CD4-positive, alpha-beta T cell treated with Interleukin-10 for 1 hour (primary cell): ENCODE measurements at places on chromosomes 16 and 17.

DNA sequence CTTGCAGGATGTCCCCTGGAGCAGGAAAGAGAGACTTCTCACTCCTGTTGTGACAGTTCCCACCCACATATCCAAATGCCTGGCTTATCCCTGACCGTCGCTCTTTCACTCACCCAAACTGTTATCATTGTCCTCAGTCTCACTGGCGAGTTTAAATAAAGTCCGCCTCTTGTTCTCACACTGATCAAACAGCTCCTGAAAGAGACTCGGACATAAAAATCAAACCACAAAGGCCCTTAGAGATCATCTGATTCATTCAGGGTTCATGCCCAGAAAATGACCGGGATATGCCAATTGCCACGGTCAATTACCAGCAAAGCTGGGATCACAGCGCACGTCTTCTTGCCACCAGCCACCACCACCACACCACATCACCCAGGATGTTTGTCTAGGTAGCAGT is 19.9 kb downstream of the GGA3 start:
- no peak for DNase-seq

GRCh38 chr16:79329166-79329521 is 271.4 kb downstream of the MAF start:
- DNase-seq: no peak

- DNase-seq: no peak
Measured at GRCh38 chr17:82390860-82391435, 19.4 kb downstream of the UTS2R start.

DNA sequence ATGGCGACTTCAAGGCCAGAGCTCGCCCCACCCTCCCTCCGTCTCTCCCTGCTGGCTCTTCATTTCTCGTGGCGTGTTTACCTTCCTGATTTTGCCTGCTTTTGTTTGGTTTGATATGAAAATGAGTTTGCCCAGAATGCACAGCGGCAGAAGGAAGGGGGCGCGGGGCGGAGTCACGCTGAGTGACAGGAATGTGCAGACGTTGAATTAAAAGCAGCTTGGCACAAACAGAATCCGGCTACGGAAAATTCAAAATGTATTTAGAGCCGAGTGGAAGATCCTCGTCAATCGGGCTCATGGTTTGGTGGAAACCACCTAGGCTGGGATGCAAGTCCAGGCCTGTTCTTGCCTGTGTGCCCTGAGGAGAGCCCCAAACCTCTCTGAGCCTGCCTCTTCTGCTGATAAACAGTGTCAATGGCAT is 102.7 kb downstream of the SDK2 start:
- no peak for DNase-seq

DNA sequence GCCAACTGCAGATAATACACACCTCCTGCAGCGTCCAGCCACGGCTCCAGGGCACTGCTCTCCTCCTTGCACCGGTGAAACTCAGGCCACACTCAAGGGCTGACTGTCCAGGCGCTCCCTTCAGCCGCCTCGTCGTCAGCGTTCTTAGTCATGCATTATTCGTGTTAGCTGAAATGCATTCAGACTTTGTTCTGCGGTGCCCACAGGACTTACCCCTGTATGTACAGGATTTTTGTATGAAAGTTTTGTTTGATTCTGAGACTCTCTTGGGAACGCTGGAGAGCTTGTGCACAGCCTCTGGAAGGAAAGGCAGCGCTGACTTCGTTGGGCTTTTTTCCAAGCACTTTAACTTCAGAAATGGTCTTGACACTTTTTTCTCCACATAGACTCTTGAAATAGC is 22.1 kb downstream of the CIBAR2 start:
- DNase-seq: no peak

GRCh38 chr16:55500530-55501011 is 8.3 kb upstream of the LPCAT2 start:
- no peak for DNase-seq

DNA sequence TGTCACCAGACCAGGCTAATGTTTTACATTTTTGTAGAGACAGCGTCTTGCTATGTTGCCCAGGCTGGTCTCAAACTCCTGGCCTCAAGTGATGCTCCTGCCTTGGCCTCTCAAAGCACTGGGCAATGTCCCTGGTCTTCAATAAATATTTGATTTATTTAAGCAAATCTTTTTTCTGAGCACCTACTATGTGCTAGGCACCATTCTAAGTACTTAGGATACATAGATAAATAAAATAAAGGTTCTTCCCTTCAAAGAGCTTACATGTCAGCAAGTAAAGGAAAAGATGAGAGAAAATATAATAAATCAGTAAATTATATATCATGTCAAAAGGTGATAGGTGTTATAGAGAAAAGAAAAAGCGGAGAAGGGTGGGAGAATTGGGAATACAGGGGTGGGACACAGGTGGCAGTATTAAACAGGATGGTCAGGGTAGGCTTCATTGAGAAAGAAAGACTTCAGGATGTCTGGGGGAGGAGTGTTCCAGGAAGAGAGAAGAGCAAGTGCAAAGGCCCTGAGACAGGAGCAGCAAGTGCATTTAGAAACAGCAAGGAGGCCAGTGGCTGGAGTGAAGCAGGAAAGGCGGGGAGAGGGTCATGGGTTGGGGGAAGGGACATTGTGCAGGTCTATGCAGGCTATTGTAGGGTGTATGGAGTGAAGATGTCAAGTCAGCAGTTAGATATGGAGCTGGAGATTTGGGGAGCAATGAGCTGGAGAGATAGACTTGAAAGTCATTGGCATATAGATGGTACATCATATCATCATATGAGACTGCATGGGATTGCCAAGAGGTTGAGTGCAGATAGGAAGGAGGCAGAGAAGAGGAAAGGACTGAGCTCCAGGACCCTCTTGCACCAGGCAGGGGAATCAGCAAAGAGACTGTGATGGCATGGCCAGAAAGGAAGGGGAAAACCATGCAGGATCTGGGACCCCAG is 11.3 kb downstream of the ABCC3 start:
- no peak for DNase-seq

DNA sequence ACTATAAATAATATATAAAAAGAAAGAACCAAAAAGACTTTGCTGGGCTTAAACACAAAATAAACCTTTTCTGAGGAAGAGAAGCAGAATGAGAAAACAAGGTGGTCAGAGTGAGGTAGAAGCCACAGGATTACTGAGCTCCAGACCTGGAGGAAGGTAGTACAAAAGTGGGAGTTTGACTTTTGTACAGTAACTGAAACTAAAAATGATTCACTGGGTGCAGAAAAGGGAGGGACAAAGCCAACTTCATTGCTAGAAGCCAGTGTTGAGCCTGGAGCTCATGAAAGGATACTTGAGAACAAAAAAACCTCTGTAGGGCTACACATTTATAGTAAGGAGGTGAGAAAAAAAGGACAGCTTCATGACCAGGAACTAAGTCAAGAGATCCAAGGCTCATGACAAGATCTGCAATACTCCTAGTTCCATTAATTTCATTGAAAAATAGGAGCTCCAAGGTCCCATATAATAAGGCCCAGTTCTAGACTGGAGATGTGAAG is 45.5 kb downstream of the PKD1L3 start:
- no peak for DNase-seq

GRCh38 chr17:66491213-66491612 is 188.8 kb downstream of the PRKCA start:
- DNase-seq: no peak

GRCh38 chr17:67027031-67027628 is 17.2 kb upstream of the CACNG1 start:
- no peak for DNase-seq

GRCh38 chr16:85796599-85796998 is 2.7 kb downstream of the EMC8 start:
- DNase-seq: no peak
